ENCODE measurements at places on chromosomes 6 and 20.

DNA sequence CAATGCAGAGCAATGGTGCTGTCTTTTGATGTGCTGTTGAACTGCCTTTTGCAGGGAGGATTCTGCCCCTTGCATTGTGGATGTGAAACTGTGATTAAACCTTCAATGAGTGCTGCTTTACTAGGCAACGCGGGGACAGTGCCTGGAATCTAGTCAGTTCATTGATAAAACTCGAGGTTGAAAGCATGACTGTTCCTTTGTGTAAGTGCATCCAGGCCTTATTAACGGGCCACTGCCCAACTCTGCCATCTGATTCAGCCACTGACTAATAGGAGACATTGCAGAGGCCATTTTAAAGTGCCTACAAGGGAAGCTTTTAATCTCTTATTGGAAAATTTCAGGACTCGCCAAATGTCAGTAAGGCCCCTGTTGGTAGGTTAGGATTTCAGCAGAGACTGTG, 49.3 kb downstream of the SLC35F1 start:
- no peak for DNase-seq

- DNase-seq, result no peak
Measured at GRCh38 chr20:34200023-34200422, 41.2 kb upstream of the ASIP start.

- DNase-seq, result peak; percentile 32
Measured at GRCh38 chr20:1323256-1323655, 5.7 kb downstream of the SDCBP2 start.

DNA sequence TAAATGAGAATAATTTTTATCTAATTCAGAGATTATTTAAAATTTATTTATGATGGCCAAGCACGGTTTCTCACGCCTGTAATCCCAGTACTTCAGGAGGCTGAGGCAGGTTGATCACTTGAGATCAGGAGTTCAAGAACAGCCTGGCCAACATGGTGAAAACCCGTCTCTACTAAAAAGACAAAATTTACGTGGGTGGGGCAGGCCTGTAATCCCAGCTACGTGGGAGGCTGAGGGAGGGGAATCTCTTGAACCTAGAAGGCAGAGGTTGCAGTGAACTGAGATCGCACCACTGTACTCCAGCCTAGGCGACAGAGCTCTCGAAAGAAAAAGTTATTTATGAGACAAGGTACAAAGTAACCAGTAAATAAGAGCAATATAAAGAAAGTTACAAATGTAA, 59.5 kb upstream of the AGPAT4 start:
- DNase-seq, result no peak

GRCh38 chr6:86511962-86512361, 425.4 kb upstream of the HTR1E start:
- no peak for DNase-seq

DNA sequence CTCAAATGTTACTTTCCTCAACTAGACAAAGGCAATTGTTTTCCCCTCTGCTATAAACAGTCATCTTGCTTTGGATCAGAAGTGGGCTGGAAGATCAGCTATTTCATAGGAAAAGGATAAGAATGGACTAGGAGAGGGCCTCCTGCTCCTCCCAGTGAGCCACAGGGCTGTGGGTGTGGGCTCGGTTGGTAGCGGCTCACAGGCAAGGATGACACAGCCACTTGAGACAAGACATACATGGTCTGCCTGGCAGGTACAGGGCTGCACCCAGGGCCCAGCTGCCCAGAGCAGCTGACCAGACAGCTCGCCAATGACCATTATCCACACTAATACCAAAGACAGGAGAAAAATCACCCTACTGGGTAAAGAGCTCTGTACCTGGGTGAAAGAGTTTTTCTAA, 9.0 kb upstream of the SLA2 start:
- no peak for DNase-seq

DNA sequence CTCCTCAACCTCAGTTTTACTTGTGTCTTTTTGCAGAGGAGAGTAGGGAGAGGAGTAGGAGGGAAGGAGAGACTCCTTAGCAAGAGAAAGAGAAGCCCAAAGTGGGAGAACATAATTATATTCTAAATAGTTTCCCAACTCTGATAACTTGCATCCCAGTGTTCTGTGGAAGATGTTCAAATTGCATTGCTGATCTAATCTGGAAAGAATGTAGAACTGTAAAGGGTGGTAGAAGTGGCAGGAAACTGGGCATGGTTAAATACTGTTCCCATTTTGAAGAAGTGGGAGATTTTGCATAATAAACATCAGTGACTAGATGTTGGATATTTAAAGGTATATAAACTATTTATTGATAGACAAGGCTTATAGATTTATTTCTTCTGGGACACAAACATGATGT, 42.6 kb upstream of the HMGN3 start:
- no peak for DNase-seq

DNA sequence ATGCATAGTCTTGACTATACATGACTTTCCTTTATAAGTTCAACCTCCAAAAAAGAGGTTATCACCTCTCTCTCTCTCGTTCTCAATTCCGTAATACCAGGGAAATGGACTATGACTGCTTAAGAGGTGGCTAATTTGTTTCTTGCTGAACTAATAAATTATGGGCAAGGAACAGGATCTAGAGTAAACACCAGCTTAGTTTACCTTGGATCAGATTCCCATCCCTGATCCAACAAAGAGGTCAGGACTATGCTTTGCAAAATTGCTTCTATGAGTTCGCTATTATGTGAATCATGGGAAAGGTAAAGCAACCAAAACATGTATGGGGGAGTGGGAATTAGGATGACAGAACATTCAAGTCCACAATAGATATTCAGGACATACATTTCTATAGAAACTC, 630.7 kb downstream of the HACE1 start:
- no peak for DNase-seq

- DNase-seq, result no peak
Measured at GRCh38 chr6:13131935-13132661, 196.2 kb downstream of the TBC1D7 start.

DNA sequence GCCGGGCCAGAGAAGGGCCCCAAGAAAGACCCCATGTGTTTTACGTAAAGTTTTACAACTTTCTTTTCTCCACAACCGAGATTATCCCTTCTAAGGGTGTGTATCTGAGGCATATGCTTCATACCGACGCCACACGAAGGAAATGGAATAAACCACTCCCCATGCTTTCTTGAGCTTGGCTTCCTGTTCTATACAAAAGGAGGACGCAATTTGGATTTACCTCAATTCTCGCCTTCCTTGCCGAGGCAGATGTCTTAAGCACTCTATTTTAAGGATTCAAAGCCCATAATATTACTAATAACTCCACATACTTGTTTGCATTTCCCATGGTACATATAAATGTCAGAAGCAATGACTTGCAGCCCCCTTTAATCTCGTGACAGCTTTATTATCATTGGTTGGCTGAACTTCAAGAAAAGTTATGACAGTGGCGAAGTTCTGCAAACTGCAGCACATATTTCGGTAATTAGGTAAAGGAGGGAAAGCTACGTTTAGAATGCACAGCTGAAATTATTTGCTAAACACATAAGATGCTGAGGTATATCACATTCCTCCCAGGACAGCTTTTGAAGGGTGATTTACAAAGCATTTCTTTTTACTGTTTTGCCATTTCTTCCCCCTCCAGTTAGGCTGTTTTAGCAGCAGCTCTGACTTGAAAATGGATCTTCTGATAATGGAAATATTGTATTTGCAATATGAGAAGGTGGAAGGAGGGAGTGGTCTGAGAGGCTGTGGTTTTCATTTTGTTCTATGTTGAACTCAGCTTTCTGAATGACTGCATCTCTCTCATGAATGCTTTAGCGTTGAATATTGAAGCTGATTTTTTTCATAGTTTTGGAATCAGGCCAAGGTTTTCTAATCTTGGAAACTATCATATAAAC, 330.5 kb downstream of the EPHA7 start:
- no peak for DNase-seq

- no peak for DNase-seq
Measured at GRCh38 chr6:127635091-127635490, 58.1 kb downstream of the C6orf58 start.

DNA sequence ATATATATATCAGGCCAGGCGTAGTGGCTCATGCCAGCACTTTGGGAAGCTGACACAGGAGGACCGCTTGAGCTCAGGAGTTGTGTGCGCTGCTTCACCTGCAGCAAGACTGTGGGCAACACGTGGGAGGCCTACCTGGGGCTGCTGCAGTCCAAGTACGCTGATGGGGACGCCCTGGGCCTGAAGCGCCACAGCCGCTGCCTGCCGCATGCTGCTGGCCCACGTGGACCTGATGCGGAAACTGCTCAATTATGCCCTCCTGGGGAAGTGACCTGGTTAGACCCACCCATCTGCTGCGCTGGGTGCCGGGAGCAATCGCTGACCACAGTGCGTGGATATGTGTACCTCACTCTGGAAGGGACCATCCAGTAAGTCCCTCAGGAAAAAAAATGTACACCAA, 1.8 kb upstream of the PSORS1C2 start:
- no peak for DNase-seq
